T-helper 2 cell treated with Interferon-gamma antibody and Interleukin-4, amounts not matched to agents 100 ng/mL and 5 ng/mL, for 36 hours (primary cell): ENCODE measurements at places on chromosomes 12 and 14. TPM values are rescaled to one million over a fixed set of nuclear protein-coding genes. Genes with fewer than 3 reads are reported as not detected.

TPPP2 gene
- not detected in 2 replicates for total RNA-seq

TAS2R9 gene
- total RNA-seq = not detected in 2 replicates

ASCL1 gene
- not detected in 2 replicates for total RNA-seq

NANOG gene
- total RNA-seq = not detected in 2 replicates

DNAL1 gene
- total RNA-seq = 4.7 and 5.3 TPM in 2 replicates
